Natural killer cell (primary cell): ENCODE measurements at places on chromosomes 2 and 18.

- no peak for DNase-seq
Measured at GRCh38 chr2:134599236-134599635, 119.6 kb downstream of the TMEM163 start.

DNA sequence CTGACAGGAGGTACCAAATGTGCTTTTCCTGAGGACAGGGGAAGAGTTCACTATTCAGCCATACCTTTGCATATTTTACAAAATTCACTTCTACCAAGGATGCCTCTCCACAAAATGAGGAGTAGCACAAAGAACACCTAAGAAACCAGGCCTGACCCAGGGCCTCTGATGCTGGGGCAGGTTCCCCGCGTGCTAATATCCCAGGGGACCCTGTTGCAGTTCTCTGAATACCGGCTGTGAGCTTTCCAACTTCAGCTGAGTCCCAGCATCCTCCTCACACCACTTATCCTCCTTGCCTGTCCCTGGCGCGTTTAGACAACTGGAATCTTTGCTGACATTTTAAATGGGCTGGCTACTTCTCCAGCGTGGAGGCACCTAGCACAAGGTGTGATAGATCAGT, 142.3 kb downstream of the BCL2 start:
- no peak for DNase-seq

- DNase-seq, result no peak
Measured at GRCh38 chr2:189661957-189662321, 680 bp downstream of the ASNSD1 start.

DNA sequence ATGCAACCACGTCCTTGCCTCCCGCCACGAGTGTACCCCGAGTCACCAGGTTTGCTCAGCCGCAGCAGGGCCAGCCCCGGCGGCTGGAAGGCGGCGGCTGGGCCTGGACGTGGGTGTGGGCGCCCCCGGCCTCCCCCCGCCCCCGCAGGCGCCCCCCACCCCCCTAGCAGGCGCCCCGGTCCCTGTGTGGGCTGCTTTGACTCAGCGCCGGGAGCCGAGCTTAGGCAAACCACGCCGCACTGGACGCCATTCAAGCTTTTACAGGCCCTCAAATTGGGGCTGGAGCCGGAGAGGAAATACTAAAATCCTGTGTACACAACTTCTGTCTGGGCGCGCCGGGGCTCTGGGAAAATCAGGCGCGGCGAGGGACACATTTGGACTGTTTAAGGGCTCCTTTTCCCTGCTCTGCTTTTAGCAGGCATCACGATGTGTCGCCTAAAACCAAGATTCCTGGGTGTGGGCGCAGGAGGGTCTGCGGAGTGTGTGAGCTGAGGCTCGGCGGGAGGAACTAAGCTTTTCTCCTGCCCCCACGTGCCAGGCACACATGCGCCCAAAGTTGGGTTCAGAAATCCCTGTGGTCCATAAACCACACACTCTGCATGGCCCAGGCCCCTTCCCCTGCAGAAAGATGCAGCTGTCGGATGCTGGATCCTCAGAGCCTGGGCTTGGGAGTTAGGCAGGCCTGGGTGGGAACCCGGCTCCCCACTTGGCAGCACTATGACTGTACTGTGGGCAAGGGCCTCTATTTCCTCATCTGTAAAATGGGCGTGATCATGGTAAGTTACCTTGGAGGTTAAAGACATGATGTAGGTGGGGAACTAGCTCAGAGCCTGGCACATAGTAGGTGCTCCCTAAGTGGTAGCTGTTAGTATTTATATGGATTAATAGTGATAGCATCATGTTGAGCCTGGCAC, 57.6 kb downstream of the ATOH8 start:
- DNase-seq, result no peak

- no peak for DNase-seq
Measured at GRCh38 chr2:181574321-181574720, 82.6 kb downstream of the CERKL start.

GRCh38 chr2:6968319-6969100, 51.3 kb downstream of the RNF144A start:
- no peak for DNase-seq

- no peak for DNase-seq
Measured at GRCh38 chr18:79450289-79451080, 54.8 kb downstream of the NFATC1 start.

GRCh38 chr2:192499476-192499875, 304.7 kb upstream of the TMEFF2 start:
- DNase-seq, result no peak

DNA sequence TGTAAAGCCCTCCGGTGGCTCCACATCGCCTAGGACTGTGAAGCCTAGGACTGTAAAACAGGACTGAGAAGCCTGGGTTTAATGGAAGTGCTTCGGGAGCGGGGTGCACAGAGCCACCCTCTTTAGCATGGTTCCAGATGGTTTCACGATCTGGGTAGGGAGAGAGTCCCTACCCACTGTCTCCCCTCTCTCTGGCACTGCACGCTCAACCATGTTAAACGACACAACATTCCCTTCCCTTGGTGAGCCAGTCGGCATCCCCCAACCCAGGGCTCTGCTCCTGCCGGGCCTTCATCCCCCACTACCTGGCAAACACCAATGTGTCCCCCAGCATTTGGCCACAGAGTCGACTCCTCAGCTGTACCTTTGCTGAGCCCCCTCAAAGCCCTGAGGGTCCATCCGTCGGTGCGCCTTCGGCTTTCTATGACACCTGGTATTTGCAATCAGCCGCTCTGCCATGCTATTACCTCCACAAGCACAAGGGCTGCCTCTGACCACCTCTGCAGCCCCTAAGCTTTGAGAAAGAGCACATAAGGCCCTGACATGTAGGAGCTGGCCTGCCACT, 1.1 kb downstream of the COPS9 start:
- no peak for DNase-seq

GRCh38 chr2:178417916-178418315, 33.1 kb downstream of the PRKRA start:
- no peak for DNase-seq

- no peak for DNase-seq
Measured at GRCh38 chr2:60490848-60491247, 62.6 kb downstream of the BCL11A start.

- no peak for DNase-seq
Measured at GRCh38 chr2:237471438-237472186, 15.4 kb upstream of the MLPH start.

GRCh38 chr18:24342347-24342746, 55.3 kb downstream of the OSBPL1A start:
- DNase-seq, result no peak

DNA sequence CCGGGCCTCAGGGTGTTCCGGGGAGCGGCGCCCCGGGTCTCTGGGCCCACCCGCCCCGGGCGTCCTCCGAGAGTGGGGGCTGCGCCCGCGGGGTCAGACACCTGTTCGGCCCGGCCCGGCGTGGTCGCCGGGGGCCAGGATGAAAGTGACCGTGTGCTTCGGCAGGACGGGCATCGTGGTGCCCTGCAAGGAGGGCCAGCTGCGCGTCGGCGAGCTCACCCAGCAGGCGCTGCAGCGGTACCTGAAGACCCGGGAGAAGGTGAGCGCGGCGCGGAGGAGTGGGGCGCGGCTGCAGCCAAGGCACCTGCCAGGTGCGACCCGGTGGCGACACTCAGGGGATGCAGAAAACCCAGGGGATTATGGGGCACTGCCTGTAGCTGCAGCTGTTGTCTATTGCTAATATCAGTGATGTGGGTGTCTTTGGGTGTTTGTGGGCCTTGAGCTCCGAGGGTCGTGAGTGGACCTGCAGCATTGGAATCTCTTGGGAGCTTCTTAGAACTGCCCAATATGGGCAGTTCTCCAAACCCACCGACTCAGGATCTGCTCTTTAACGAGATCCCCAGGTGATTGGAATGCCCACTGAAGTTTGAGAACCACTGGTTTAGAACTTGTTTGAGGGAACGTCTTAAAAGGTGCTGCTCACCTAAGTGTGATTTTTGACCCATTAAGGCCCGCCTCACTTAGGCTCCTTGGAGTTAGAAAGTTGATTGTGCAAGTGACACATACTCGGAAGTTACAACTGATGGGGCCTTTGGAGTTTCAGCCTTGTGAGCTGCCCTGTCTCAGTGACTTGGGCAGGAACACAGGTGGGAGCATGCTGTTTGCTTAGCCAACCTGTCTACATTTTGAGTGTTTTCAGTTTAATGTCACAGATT, 823 bp downstream of the PARD3B start:
- peak; percentile 5 for DNase-seq

DNA sequence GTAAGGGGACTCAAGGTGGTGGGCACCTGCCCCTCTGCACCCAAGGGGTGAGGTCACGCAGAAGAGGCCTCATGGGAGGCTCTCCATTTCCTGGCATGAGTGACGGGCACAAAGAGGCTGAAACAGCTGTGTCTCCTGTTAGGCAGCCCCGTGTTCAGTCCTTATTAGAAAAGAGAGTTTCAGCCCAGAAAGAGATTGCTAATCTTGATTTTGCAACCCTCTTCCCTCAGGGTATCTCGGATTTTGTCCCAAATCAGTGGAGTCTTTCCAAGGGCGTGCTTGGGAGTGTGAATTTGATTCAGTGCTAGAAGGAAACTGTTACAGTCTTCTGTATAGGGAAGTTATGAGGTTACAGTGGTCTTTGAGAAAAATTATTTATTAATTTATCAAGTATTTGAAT, 10.4 kb downstream of the TNFRSF11A start:
- DNase-seq, result no peak

GRCh38 chr2:154032220-154032619, 160.5 kb downstream of the GALNT13 start:
- no peak for DNase-seq

- no peak for DNase-seq
Measured at GRCh38 chr18:68406761-68407160, 308.1 kb downstream of the TMX3 start.

GRCh38 chr2:101348883-101349282, 38.4 kb downstream of the CREG2 start:
- no peak for DNase-seq

DNA sequence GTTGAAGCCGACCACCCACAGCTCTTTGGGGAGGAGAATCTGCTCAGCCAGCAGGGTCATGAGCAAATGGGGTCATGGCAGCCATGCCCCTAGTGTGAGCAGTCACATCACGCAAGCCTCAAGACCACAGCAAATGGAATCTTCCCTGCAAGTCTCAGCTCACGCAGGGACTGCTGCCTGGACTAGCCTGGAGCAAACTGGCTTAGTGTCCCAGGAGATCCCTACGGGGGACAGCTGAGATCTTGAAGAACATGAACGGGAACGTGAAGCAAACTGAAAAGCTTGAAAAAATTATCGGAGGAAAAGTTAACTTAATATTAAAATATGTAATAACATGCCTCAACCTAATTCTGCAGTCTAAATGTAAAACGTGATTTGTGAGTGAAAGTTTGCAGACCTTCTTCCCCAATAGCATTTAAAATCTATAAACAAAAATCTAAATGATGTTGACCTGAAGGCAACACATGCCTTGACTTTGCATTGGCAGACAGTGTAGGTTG, 118.4 kb downstream of the FAM124B start:
- no peak for DNase-seq

DNA sequence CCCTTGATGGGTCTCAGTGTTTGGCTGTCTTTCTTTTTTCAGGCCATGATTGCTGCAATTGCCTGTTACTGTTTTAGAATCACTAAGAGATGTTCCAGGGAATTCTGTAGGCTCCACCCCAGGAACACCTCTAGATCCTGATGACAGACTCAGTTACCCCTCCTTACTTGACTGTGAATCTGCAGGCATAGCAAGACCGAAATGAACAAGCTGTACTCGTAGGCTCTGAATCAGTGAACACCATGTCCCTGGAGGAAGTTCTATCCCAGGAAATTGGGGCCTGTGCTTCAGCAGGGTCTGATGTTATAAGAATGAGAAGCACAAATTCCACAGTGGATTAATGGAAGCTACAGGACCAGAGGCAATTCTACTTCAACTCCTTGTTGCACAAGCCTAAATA, 148.6 kb downstream of the COPS8 start:
- DNase-seq, result no peak

- no peak for DNase-seq
Measured at GRCh38 chr2:47075361-47076125, 79.6 kb downstream of the STPG4 start.
